Kidney capillary endothelial cell (primary cell): ENCODE measurements at places on chromosomes 12 and 14.

DNA sequence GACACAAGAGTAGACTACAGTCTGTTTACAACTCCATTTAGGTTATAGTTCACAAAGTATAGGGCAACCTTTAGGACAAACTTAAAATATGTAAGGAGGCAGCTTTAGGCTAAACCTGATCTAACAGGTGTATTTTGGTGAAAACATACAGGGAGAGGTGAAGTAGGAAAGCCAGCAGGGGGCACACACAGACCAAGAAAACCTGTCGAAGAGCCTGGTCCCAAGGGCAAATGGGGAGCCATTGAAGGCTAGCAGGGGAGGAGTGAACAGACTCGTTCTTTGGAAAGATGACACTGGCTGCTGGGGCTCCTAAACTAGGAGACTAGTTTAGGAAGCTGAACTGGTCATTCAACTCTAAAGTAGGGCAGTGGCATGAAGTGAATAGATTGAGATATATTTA, 138.8 kb upstream of the WSCD2 start:
- peak; percentile 26 for DNase-seq

DNA sequence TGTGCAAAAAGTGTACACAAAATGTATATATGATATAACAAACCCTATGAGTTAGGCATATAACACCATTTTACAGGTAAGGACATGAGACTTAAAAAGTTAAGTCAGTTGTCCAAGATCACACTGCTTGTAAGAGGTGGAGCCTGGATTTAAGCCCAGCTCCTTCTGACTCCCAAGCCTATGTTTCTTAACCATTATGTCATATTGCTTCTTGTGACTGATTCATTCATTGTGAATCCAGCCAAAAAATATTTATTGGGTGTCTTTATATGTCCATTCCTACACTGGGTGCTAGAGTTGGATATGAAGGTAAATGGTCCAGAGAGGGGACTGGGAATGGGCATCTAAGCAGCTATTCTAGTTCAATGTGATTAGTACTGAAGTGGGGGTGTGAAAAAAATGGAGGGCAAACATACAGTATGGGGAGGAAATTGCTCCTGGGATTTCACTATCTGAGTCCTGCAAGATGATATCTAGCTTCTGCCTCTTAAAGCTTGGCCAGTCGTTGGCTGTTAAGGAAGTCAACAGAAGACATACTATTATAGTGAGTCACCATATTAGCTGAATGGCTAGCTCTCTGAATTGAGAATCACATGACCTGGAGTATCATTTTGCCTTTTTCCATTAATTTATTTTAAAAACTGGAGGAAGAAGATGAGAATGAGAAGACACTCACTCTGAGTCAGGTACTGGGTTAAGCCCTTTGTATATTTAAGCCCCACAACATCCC, 28.8 kb downstream of the PAX9 start:
- DNase-seq: no peak

DNA sequence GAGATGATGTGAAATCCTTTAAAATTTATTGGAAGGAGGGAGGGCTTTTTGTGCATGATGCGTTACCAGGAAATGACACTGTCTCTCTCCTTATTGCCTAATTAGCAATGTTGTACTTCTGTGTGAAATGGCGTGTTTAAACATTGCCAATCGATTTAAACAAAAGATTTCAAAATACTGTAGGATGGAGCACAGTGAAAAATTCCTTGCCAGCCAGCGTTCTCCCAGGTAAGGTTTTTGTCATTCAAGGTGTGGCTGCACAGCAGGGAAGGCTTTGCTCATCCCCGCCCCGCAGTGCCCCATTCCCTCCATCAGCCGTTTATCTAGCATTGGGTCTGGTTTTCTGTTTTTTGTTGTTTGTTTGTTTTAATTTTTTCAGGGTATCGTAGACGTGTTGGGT, 137.3 kb downstream of the CACNA1C start:
- no peak for DNase-seq

GRCh38 chr14:35286003-35286600, 6.1 kb upstream of the PSMA6 start:
- DNase-seq: no peak

GRCh38 chr12:49980501-49981349, 8.0 kb downstream of the AQP6 start:
- DNase-seq: no peak

GRCh38 chr12:94954029-94954685, 49.3 kb downstream of the NDUFA12 start:
- no peak for DNase-seq

DNA sequence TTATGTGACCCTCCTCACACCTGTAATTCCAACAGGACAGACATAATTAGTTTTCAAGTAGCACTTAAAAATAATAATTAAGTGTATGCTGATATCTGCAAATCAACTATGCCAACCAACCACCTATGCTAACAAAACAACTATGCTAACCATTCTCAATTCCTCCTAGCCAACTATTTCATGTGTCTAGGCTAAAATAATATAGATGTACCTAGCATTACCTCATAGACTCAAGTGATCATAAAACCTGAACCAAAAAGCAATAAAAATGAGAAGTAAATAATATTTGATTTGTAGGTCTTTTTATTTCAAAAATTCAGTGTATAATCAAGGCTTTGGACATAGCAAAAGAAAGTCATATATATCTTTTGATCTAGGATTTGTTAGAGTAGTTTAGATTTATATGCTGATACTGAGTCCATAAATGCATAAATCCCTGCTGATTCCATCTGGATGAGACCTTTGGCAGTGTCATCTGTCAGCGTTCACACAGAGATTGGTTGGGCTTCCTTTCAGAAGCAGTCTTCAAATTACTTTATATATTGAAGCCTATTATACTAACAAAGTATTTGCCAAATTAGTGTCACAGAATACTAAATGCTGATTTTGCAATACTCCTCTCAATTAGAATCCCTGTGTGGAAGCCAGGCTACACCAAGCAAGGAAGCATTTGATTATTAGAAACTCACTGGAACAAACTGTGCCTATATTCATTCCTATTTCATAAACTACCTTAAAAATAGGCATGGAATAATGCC, 101.4 kb upstream of the PPM1H start:
- no peak for DNase-seq

- no peak for DNase-seq
Measured at GRCh38 chr12:107634530-107634929, 51.1 kb upstream of the PWP1 start.

DNA sequence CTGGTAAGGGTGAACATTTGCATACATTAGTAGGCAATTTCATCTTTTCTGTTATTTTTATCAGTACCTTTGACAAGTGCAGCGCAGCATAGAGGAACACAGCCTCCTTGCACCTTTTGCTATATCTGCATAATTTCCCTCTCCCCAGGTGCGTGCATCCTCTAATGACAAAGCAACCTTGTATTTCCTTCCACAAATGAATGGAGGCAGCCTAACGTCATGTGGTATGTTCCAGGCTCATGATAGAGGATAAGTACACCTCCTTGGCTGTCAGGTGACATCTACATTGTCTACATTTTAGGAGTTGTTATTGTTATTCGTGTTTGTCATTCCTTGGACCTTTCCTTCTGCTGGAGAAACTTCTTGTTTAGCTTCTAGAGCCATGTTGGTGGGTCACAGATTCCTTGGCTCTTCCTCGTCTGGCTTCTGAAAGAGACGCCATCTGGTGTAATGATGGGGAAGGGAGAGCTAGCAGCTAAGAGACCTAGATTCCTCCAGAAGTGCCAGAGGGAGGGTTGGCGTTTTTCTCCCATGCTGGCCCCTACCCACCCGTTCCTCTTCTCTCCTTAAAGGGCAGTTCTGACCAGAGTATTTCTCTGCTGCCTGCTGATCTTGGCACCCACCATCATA, 37.0 kb downstream of the EVL start:
- no peak for DNase-seq

GRCh38 chr14:93592786-93593185, 162.0 kb downstream of the UNC79 start:
- DNase-seq: no peak

DNA sequence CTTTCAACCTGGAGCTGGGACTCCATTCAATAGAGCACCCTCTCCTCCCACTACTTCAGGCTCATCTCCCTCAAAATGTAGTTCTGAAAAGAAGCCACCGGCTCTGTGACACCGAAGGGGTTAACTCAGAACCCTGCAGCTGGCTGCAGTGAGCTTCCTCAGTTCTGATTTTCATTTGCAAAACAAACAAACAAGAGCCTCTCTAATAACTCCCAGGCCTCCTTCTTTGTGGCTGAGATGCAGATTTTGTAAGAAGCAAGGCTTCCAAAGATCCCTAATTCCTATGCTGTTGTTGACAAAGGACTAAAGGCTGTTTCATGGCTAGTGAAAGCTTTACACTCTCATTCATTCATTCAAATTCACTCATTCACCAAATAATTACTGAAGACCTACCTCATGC, 333.4 kb upstream of the TBX3 start:
- DNase-seq: no peak

DNA sequence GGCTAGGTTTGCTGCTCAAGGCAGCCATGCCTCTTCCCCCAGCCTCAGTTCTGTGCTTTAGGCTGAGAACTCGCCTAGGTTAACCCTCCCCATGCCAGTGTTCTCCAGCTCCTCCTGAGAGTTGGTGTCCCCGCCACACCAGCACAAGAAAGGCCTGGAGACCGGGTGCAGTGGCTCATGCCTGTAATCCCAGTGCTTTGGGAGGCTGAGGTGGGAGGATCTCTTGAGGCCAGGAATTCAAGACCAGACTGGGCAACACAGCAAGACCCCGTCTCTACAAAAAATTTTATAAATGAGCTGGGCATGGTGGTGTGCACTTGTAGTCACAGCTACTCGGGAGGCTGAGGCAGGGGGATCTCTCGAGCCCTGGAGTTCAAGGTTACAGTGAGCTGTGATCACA, 10.2 kb downstream of the RIN3 start:
- DNase-seq: no peak

- DNase-seq: no peak
Measured at GRCh38 chr14:96792591-96792990, 4.6 kb upstream of the VRK1 start.

DNA sequence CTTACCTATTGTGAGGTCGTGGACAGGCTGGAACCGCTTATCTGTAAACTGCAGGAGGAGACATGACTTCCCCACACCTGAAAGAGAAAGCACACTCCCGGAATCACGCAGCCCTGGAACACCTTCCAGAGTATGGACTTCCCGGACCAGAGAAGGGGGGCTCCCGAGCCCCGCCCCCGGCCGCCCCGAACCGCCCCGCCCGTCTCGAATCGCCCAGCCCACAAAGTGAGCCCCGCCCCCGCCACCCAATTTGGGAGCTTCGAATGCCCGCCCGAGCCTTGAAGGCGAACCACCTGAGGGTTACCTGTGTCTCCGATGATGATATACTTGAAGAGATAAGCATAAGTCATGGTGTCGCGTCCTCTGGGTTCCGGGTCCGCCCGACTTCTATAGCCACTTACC, 235 bp downstream of the RAB2B start:
- no peak for DNase-seq

DNA sequence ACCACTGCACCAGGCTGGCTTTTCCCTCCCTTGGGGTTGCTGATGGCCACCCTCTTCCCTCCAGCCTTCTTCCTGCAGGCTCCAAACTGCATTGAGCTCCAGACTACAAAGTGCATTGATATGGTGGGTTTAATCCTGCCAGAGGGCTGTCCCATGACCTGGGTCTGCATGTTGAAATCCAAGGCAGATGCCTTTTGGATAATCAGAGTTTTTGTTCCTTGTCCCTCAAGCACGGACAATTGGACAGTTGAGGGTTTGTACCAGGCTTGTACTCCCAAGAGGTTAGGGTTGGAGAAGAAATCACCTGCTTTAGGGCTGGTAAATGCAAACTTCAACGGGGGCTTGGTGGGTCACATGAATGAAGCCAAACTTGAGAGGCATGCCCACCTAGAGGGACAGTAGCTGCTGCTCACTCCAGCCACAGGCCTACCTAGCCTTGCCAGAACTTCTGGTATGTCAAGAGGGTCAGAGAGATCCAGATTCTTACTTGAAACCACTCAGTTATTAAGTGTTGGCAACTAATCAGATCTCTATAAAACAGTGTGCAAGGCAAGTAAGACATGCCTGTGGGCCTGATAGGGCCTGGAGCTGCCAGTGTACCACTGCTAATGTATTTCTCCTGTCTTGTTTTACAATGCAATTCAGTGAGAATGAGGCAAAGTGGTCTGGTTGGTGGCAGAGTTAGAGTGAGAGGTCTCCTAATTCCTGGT, 21.7 kb upstream of the KRT83 start:
- no peak for DNase-seq

GRCh38 chr12:47111392-47111778, 31.6 kb upstream of the AMIGO2 start:
- DNase-seq: no peak

DNA sequence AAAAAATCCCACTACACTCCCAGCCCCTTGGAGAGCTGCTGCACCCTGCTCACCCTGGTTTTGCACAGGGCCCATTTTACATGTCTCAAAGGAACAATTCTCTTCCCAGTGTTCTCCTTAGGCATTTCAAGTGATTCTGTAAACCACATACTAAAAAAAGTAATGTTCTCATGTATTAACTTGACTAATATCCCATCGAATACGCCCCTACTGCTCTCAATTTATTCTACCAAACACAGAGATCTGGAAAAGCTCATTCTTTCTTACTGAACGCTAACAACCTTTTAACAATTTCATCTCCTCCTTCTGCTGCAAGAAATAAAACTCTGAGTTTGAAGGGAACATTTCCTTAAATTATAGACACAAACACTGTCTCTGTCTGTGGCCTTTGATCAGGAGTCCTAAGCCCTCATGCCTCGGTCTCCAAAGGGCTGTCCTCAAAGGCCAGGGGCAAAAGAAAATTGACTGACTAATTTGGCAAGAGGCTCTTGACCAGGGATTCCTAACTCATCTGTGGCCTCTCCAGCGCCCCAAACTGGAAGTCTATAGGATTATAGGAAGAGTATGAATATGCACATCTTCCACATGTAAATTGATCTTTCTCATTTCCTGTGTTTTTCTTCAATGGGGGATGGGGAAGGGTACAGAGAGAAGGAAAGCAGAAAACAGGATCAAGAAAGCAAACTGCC, 17.1 kb upstream of the TSPAN11 start:
- DNase-seq: no peak

DNA sequence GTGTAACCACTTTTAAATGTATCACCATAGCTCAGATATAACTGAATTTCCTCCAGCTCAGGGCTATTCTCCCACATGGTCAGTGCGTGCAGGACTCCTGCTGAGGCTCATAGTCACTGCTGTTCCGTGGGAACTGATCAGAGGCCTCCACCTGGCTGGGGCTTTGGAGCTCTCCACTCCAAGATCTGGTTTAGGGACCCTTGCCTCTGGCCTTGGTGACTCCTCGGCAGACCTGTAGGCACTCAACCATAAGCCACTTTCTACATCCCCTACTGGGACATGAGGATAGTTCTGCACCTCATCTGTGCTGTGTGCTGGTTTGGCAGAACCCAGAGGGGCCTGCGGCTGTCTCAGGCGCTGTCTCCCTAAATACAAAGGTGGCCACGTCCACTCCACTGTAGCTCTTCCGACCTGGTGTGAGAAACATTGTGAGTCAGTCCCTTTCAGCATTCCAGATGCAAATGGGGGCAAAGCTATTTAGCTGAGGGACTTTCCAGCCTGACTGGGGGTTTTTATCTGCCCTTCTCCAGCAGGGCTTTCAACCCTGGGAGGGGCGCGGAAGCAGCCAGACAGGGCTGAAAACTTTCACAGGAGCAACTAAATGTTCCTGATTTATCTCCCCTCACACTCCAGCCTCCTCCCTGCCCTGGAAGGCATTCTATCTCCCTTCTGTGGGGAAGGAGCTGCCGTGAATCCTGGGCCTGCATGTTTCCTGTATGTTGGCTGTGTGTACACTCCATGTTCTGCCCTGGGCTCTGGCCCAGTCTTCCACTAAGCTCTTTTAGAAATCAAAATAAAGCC, 218.3 kb upstream of the DAAM1 start:
- DNase-seq: no peak

- no peak for DNase-seq
Measured at GRCh38 chr12:87332987-87333726, 696.0 kb downstream of the C12orf50 start.
